ENCODE measurements at places on chromosomes 7 and 10. TPM values are rescaled to one million over a fixed set of nuclear protein-coding genes. Genes with fewer than 3 reads are reported as not detected.
A peak's percentile ranks its signal among the peaks of the same experiment; 100 is the strongest.

Gene MSRB2
- total RNA-seq = 10.1 TPM

Gene TMEM130
- total RNA-seq = not detected

Gene ELFN1
- 7.4 TPM for total RNA-seq

Gene CALML5
- not detected for total RNA-seq

Gene ELAPOR2
- total RNA-seq = 7.7 TPM

Gene CAMK2B
- 0.02 TPM for total RNA-seq

Gene CYP3A7
- 0.32 TPM for total RNA-seq

Gene GPR26
- total RNA-seq = not detected

Gene CTNNA3
- total RNA-seq = not detected

Gene MACC1
- not detected for total RNA-seq

Gene OLAH
- total RNA-seq = not detected

Gene HHEX
- 2.6 TPM for total RNA-seq

DNA sequence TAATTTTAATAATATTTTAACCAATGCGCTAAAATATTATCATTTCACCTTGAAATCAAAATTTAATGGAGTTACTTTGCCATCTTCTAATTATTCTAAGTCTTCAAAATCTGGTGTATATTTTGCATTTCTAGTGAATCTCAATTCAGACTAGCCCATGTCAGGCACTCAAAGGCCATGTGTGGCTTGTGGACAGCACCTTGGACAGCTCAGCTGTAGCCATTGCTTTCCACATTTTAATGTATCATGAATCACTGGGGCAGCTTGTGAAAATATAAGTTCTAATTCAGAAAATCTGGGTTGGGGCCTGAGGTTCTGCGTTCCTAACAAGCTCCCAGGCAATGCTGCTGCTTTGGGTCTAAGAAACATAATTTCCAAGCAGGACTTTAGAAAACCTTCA lies 57.2 kb downstream of the MGAM2 start:
- no peak for DNase-seq

GRCh38 chr7:92639966-92640365 lies 49.8 kb upstream of the FAM133B start:
- DNase-seq = no peak

- peak; percentile 71 for DNase-seq
Observed at GRCh38 chr10:89684604-89685003, 16.8 kb upstream of the KIF20B start.

DNA sequence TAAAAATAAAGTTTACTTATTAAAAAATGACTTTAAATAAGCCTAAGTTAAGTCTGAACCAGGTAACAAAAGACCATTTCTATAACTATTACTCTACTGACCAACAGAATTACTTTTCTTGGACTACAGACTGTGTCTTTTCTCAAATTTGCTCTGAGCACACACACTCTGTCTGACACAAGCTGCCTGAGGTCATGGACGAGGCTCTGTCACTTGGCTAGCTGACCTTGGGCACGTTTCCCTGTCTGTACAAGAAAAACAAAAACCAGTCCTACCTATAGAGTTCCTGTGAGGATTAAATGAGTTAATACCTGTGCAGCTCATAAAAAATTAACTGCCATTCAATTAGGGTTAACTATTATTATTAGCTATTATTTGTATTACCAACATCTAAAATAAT lies 22.9 kb downstream of the ATE1 start:
- no peak for DNase-seq

- DNase-seq = peak; percentile 20
Observed at GRCh38 chr7:157397731-157398691, 61.2 kb downstream of the DNAJB6 start.

- peak; percentile 95 for DNase-seq
Observed at GRCh38 chr7:141585592-141586510, 34.6 kb downstream of the AGK start.

DNA sequence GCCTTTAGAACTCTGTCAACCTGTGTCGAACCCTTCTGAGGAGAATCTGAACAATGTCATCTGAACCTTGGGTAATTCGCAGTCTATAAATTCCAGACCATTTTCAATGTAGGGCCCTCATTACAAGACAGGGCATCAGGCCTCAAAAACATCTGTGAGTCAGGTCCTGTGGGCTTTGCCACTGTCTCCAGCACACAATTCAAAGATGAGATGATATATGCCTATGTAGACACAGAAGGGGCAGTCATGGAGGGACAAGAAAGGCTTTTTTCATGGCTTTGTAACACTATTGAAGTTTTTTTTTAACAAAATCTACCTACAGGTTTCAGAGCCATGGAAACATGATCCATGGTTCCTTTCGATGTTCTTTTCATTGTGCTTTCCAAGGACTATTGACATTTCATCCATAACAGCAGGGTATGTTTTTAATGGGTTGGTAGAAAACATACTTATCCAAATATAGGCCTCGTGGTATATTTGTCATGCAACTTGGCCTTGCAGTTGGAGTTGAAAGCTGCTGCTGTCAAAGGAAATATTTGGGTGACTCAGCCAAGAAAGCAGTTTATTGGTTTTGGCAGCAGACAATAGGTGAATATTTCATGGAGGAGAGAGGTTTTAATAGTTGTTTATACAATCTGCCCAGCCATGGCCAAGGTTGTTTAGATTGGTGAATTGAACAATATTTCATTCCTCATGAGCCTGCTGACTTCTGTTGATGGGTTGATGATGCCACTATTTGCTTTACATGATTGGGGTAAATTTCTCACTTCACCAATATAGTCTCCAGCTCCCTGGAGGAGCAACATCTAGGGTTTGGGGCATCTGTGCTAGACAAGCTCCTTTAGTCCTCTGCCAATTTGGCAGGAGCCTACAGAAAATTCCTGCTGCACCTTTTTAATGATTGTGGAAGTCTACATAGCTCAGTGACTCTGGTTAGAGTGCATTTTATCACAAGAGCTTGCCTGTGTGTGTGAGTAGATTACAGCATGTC lies 158.4 kb upstream of the TMEM72 start:
- DNase-seq = peak; percentile 78

GRCh38 chr7:118280319-118281012 lies 56.0 kb downstream of the ANKRD7 start:
- DNase-seq = no peak

GRCh38 chr10:78455236-78455635 lies 421.6 kb downstream of the RPS24 start:
- no peak for DNase-seq

- no peak for DNase-seq
Observed at GRCh38 chr7:140972876-140973829, 41.6 kb downstream of the MRPS33 start.

DNA sequence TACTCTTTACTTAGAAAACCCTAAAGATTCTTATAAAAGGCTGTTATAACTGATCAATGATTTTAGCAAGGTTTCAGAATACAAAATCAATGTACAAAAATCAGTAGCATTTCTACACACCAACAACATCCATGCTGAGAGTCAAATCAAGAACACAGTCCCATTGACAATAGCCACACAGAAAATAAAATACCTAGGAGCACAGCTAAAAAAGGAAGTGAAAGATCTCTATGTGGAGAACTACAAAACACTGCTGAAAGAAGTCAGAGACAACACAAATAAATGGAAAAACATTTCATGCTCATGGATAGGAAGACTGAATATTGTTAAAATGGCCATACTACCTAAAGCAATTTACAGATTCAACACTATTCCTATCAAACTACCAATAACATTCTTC lies 427.0 kb downstream of the KCNMA1 start:
- no peak for DNase-seq

- no peak for DNase-seq
Observed at GRCh38 chr7:112176693-112177415, 29.3 kb downstream of the DOCK4 start.
